ENCODE measurements at places on chromosomes 1 and 21. TPM values are rescaled to one million over a fixed set of nuclear protein-coding genes. Genes with fewer than 3 reads are reported as not detected.

BATF3 gene
- total RNA-seq, result 18.8 TPM

FAM72A gene
- 6.2 TPM for total RNA-seq

- DNase-seq, result no peak
Measured at GRCh38 chr1:36458910-36459309, 5.3 kb downstream of the MRPS15 start.

DIO1 gene
- not detected for total RNA-seq

DNA sequence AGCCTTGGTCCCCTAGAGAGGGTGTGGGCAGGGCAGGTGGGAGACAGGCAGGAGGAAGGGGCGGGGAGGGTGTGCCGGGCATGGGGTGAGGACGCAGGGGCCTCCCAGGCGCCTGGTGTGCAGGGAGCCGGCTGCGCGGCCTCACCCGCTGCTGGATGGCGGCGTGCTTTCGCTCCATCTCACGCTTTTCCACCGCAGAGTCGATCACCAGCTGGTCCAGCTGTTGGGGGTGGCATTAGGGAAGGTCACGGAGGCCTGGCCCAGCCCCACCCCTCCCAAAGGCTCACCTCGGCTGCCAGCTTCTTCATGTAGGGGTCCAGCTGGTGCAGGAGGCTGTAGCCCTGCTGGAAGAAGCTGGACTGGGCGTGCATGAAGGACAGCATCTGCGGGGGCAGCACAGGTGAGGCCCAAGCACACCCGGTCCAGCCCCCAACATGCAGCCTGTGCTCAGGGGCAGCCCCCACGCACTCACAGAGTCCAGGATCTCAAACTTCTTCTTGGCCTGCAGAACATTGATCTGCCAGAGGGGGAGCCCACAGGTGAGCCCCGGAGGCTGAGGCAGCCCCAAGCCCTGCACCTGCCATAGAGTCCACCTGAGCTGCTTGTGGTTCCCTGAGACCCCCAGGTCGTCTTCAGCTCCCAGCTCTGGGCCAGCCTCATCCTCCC is 7.9 kb downstream of the ACAP3 start:
- no peak for DNase-seq

ZNF593OS gene
- total RNA-seq, result not detected

GRCh38 chr1:162696286-162696862 is 64.1 kb downstream of the DDR2 start:
- DNase-seq, result no peak

- no peak for DNase-seq
Measured at GRCh38 chr1:248155927-248156326, 11.0 kb downstream of the OR2M5 start.

OR2L2 gene
- 0.10 TPM for total RNA-seq

OR10Z1 gene
- total RNA-seq, result not detected

NT5C1A gene
- total RNA-seq, result 0.42 TPM

ETV3 gene
- total RNA-seq, result 37.2 TPM
